CD4-positive, alpha-beta memory T cell (primary cell): ENCODE measurements at places on chromosomes 16 and 17.
A peak's percentile ranks its signal among the peaks of the same experiment; 100 is the strongest.

- no peak for DNase-seq
Observed at GRCh38 chr16:60640038-60640437, 1396.2 kb downstream of the CDH8 start.

DNA sequence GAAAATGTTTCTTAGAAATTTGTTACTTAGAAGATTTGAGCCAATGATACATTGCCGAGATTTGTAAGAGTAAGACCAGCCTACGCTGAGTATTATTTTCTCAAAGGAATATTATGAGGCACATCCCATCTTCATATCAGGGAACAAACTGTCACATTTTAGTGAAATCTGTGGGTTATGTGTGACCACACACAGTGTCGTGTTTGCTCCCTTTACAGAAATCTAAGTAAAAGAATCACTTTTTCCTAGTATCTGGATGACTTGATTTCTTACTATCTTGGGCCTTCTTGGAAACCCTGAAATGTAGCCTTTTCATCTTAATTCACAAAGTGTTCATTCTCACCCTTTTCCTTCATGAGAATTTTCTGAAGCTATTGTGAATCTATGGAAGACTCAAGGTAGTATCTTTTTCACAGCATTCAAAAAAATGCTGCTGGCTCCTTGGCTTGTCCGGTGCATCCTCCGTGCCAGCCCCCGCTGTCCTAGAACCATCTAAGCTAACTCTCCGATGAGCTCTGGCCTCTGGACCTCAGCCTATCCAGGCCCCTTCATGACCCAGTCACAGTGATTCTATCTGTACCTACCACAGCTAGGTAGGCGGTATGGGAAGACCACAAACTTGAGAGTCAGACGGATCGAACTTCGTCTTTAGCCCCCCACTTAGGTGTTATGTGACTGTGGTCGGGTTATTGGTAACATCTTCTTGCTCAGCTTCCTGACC is 524.3 kb downstream of the MAF start:
- DNase-seq: no peak

DNA sequence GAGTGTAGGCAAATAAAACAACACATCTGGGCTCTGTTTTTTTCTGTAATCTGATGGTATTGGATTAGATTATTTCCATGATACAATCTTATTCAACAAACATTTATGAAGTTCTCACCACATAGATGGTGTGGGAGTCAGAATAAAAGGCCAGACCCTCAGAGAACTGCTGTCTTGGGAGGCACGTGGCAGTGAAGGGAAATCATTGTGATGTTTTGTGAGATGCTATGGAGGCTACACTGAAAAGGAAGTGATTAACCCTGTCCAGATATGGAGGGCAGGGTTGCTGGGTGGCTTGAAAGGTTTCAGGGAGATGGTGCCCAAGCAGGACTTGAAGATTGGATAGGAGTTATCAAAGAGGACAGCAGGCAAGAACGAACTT is 35.6 kb downstream of the DHRS7B start:
- no peak for DNase-seq

- no peak for DNase-seq
Observed at GRCh38 chr17:36661047-36661666, 59.8 kb downstream of the MRM1 start.

- DNase-seq: no peak
Observed at GRCh38 chr16:22635357-22635761, 124.7 kb downstream of the NPIPB5 start.

DNA sequence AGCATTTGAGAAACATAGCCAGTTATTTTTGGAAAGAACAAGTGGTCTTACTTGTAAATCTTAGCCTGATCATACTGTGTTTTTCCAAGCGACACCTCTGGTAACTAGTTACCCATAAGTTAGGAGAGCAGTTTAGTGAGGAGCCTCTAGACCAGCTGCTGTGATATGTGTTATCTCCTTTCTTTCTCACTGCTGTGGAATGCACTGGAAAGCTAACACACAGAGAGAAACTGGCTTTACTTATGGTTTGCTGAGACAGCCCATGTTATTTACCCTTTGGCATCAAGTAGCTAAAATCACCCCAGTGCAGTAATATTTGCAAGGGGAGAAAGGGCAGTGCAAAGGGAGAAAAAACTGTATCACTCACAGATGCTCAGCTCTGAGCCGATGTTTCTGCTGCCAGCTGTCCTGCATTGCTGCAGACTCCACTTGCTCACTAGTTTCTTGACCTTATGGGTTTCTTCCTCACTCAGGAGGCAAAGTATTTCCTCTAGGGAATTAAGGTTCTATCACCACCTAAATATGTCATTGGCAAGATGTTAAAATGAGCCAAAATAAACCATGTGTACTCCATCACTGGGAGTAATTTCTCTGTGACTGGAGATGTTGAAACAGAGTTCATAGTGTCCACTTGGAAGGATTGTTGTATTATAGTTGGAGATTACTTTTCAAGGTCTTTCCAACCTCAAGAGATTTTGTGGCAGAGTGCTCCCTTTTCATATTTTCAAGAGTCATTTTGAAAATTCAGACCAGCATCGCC is 2.3 kb downstream of the RBFOX1 start:
- DNase-seq: no peak

GRCh38 chr16:11915114-11915643 is 577 bp downstream of the GSPT1 start:
- peak; percentile 39 for DNase-seq

GRCh38 chr17:47615766-47616424 is 33.8 kb upstream of the KPNB1 start:
- DNase-seq: peak; percentile 54

DNA sequence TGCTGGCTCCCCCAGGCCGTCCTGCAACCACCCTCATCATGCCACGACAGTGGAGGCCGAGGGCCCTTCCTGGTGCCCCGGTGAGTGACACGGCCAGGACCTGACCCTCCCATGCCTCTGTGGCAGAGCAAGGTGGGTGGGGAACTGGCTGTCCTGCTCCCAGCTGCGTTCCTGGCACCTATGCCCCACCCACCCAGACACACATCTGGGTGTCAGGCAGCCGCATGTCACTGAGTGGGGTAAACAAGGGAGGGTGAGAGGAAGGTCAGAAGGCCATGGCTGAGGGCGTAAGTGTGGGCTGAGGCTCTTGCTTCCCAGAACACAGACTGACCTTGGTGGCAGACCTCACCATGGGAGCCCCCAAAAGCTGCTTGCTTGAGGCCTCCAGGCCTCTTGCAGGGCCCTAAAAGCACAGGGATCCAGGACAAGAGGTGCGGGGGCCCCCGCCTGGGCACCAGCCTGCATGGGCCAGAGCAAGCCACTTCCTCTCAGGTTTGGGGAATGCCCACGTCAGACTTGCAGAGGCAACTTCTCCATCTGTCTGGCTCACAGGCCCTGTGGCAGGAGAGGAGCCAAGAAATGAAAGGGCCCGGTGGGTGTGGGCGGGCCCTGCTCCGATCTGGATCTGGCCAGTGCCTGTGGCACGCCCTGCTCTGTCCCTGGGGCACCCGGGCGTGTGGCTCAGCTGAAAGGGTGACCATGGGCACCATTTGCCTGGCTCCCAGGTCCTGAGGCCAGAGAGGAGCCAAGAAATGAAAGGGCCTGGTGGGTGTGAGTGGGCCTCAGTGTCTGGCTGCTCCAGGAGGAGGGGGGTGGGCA is 3.9 kb upstream of the CCDC57 start:
- peak; percentile 57 for DNase-seq

GRCh38 chr16:9003322-9003721 is 39.6 kb upstream of the USP7 start:
- DNase-seq: no peak

- peak; percentile 81 for DNase-seq
Observed at GRCh38 chr17:19004421-19005136, at the start of gene FAM83G. FAM83G (minus strand) TSS chr17:19004764; CDS start chr17:19004041, 723 bp downstream.

DNA sequence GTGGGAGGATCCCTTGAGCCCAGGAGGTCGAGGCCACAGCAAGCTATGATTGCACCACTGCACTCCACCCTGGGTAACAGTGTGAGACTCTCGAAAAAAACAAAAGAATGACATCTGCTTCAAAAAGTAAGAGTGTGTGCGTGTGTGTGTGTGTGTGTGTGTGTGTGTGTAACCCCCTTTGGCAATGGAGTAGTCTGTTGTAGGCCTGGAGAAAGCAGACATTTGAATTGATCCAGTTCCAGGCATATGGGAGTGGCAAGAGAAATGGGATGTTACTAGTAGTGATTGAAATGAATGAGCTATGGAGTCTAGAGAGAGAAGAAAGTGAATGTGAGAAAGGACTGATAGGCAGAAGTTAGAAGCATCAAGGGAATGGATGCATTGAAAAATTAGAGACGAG is 9.9 kb downstream of the CASC3 start:
- no peak for DNase-seq

DNA sequence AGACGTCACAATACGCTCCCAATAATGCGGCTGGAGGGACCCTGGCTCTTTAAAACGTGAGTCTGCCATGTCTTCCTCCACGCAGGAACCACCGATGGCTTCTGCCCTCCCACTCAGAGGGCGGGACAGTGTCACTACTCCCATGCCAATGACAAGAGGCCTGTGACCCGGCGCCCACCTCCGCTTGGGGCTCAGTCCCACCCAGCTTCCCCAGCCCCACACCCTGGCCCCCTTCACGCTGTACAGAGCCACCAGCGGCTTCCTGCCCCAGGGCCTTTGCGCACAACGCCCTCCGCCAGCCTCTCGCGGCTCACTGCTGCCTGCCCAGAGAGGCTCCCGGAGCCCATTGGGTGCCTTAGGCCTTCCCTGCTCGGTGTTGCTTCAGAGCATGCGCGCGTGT is 29.5 kb upstream of the ZNF469 start:
- no peak for DNase-seq

DNA sequence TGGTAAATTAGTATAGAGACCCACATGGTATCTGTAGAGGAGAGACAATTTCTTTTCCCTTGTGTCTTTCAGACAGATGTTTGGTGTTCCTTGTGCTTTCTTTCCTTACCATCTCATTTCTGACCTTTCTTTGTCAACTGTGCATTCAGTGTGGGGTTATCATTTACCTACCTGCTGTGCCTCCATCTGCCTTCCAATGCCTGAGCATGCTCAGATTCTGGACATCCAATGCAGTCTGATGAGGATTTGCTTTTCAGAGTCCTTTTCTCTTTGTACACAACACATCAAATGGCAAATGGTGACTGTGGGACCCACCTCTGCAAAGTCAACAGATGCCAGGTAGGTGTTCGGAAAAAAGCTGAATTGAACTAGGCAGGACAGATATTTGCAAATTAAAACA is 364.8 kb downstream of the CA10 start:
- no peak for DNase-seq

GRCh38 chr16:81378049-81378448 is 63.3 kb downstream of the GAN start:
- DNase-seq: no peak

DNA sequence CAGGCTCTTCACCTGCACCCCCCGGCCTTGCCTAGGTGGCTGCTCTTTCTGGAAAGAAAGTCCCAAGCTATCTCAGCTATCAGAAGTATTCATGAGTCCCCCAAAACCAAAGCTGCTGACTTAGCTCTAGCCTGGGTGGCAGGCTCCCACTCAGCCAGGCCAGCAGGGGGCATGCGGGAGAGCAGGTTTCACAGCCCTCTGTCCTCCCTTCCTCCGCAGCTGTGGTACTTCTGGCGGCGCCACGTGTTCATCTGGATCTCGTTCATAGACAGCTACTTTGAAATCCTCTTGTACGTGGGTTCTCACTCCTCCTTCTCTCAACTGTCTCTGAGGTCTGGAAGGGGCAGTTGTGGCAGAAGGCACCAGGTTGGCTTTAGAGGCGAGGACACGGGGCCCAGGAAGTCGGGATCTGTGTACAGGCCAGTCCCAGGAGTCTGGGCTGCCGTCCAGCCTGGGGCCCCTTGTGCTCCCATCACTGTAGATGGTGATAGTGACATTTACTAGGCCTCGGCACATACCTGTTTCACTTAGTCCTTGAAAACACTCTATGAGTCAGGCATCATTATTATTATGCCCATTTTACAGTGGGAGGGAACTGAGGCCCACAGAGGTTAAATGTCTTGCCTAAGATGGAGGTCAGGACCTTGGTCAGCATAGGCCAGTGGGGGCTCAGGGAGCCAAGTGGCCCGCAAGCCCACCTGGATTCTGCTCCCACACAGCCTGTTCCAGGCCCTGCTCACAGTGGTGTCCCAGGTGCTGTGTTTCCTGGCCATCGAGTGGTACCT is 12.9 kb downstream of the TRPV2 start:
- DNase-seq: peak; percentile 24

- DNase-seq: no peak
Observed at GRCh38 chr16:84815462-84815861, 4.3 kb upstream of the CRISPLD2 start.

- DNase-seq: peak; percentile 71
Observed at GRCh38 chr17:63425483-63425882, 20.6 kb downstream of the CYB561 start.

- peak; percentile 28 for DNase-seq
Observed at GRCh38 chr16:47574091-47575054, 113.2 kb downstream of the PHKB start.

- DNase-seq: no peak
Observed at GRCh38 chr16:22292320-22292719, 4.9 kb upstream of the POLR3E start.

- DNase-seq: no peak
Observed at GRCh38 chr17:17060930-17061329, 18.7 kb downstream of the MPRIP start.

DNA sequence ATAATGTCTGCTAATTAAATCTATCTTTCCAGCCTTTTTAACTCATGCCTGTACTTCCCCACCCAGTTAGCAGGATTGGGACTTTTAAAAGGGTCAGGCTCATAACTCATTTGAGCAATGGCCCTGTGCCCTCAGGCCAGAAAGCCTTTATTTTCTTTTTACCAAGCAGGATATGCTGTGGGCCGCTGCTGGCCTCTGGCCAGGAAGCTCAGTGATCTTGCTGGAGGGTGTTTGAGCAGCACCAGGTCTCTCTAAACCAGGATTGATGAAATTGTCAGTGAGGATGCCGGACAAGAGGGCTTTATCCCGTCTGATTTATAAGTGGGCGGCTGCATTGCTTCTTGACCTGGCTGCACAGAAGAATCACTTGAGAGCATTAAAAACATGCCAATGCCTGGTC is 187.8 kb downstream of the RAB11FIP4 start:
- no peak for DNase-seq

- no peak for DNase-seq
Observed at GRCh38 chr17:50501054-50501453, 7.2 kb upstream of the MYCBPAP start.

DNA sequence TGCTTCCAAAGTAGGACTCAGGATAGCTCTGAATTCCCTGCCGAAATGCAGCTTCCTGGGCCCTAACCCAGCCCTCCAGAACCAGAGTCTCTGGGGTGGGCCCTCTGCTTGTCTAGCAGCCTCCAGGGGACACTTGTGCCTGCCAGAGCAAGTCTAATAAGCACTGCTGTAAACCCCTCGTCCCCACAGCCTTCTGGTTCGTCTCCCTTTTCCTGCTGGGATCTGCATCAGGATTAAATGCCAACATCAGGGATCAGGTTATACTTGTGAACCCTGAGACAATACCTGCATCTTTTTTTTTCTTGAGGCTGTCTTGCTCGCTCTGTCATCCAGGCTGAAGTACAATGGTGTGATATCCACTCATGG is 282.0 kb downstream of the SEC14L1 start:
- no peak for DNase-seq

- no peak for DNase-seq
Observed at GRCh38 chr16:66199189-66199588, 167.3 kb upstream of the CDH5 start.

- no peak for DNase-seq
Observed at GRCh38 chr17:79955167-79955549, 80.5 kb downstream of the TBC1D16 start.
